Skin of body (tissue), 3 donors: ENCODE measurements at places on chromosomes 3 and 15. TPM values are rescaled to one million over a fixed set of nuclear protein-coding genes. Genes with fewer than 3 reads are reported as not detected.

The CX3CR1 gene
- 1.5 TPM for total RNA-seq

The LXN gene
- 14.1 TPM for total RNA-seq

The C3orf70 gene
- total RNA-seq, result 6.5 TPM

The HAUS2 gene
- total RNA-seq, result 21.0 TPM

The TGM5 gene
- 4.1 TPM for total RNA-seq

The PPP4R2 gene
- 75.8 TPM for total RNA-seq

The SLC27A2 gene
- 0.39 TPM for total RNA-seq

The THOC7 gene
- total RNA-seq, result 34.3 TPM

The LRTM1 gene
- 7.4 TPM for total RNA-seq

The LMAN1L gene
- 0.20 TPM for total RNA-seq

The RBP2 gene
- total RNA-seq, result not detected

The GPR15 gene
- total RNA-seq, result not detected

The GCHFR gene
- total RNA-seq, result 7.4 TPM

The EBLN2 gene
- total RNA-seq, result 11.0 TPM

The ZNF660 gene
- 4.1 TPM for total RNA-seq

The UROC1 gene
- not detected for total RNA-seq

The SLC6A11 gene
- total RNA-seq, result 0.49 TPM

The GABRR3 gene
- not detected for total RNA-seq

- DNase-seq, result no peak
These were observed 136.4 kb upstream of the GOLGA6L4 start for GRCh38 chr15:84099181-84099580.

- no peak for DNase-seq
These were observed 58.2 kb downstream of the IL16 start for GRCh38 chr15:81254916-81255290.

DNA sequence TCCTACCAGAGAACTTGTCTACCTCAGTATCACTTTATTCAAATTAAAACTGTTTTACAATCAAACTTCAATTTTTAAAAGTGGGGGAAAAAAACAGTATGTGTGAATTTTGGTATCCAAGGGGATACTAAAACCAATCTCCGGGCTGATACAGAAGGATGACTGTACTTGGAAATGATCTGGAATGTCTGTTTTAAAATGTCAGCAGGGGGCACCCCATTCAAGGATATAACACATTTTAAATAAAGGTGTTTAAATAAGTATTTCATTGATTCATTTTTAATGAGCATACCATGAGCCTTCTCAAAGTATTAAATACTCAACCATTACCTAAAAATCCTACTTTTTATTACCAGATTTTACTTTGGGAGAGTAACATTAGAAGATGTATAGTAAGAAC, 67.9 kb downstream of the ULK4 start:
- DNase-seq, result peak; percentile 7

DNA sequence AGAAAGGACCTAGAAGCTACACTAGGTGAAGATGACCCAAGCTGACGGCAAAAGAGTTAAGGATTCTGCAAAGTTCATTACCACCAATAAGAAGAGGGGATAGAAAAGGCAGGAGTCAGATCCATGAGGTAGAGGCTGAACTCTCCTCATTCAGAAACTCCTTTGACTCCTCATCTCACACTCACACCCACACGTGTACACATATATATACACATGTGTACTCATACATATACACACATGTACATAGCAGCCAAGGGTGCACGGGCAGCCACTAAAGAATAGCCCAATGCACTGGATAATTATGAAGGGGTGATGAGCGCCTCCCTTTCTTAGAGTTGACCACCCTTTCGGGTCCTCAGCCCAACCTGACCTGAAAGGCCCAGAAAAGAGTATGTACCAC, 476.8 kb downstream of the NTRK3 start:
- DNase-seq, result no peak

DNA sequence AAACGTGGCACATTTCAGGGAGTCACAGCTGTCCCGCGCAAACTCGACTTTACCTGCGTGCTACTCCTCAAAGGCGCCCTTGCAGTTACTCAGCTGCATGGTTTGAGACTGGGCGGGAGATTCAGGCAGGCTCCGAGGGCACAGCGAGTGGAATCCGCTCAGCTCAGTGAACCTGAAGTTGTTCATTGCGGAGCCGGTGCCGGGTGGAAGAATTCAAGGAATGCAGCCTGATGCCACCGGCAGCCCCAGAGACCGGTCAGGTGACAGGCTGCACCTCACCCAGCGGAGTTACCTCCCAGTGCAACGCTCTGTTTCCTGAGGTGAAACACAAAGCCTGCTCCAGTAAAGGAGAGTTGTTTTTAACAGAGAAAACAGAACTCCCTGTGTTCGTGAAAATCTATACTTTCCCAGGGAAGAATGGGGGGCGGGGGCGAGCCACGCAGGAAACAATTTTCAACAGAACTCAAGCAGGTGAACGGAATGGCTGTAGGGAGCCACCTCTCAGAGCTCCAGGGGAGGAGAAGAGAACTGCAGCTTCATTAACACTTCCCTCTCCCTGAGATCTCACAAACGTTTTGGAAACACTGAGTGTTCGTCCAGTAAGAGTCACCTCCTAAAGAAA, 3.8 kb downstream of the VEPH1 start:
- no peak for DNase-seq

- no peak for DNase-seq
These were observed 152.0 kb downstream of the LMLN start for GRCh38 chr3:198112031-198112430.

GRCh38 chr15:95557226-95558046, 773.1 kb upstream of the NR2F2 start:
- no peak for DNase-seq

- peak; percentile 26 for DNase-seq
These were observed 88.6 kb upstream of the COL6A5 start for GRCh38 chr3:130256821-130257340.

DNA sequence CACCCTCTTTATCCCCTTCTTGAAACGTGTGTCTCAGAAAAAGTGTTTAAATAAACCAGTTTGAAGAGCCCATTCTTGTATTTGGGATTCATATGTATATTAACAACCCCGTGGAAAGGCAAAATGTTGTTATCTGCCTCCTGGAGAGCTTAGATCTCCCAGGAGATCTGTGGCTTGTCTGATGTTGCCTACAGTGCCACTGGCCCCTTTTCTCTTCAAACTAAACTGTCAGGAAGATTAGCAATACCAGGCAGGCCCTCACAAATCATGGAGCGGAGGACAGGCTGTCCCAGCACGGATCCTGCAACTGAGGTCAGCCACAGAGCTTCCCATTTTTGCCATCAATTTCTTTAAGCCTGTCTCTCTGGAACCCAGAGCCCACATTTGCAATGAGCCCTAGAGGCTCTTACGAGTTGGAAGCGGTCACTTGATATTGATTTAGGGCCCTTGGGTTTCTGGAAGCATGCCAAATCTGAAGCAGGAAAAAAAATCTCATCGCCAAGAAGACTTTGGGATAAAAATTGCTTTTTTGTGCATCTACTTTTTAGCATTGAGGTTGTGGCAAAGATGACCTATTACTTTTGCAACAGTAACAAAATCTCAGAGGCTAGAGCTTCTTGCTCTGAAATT, 234.1 kb downstream of the OPA1 start:
- no peak for DNase-seq

GRCh38 chr15:69154078-69154477, 6.4 kb upstream of the GLCE start:
- no peak for DNase-seq

GRCh38 chr3:157469561-157470294, 33.1 kb downstream of the PTX3 start:
- no peak for DNase-seq

DNA sequence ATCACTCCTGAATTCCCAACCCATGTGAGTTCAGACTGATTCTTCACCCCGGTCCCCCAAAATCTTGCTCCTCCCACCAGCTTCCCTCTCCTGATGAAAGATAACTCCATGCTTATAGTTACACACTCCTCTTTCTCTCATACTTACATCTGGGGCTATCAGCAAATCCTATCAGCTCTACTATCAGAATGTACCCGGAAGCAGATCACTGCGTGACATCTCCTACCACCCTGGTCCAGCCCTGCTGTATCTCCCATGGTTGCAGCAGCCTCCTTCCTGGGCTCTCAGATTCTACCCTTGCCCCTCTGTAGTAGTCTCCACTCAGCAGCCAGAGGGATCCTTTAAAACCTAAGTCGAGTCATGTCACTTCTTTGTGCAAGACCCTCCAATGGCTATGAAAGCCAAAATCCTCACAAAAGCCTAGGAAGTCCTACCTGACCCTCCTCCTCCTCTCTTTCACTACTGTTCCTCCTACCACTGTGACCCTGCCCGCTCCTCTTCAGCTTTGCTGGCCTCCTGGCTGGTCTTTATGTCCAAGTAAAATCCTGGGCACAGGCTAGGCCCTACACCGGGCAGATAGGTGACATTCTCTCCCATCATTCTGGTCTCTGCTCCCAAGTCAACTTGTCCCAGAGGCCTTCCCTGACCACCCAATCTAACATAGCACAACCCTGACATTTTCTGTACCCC, 16.2 kb downstream of the XIRP1 start:
- DNase-seq, result no peak

GRCh38 chr3:138078096-138078495, 37.3 kb downstream of the DZIP1L start:
- DNase-seq, result no peak

DNA sequence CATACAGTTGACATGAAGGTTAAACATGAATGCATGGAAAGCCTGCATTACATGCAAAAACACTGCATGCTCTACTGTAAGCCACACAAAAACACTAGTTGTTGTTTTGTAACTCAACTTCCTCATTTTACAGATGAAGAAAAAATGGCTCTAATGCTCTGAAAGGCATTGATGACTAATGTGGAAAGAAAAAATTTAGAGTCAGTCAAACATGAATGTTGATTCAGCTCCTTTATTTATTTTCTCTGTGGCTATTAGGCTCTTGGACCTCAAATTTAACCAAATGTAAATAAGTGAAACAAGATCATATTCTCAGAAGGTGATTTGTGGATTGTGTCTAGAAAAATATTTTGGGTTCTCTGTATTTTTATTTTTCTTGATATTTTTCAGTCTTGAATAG, 336.7 kb upstream of the ZNF717 start:
- DNase-seq, result no peak

DNA sequence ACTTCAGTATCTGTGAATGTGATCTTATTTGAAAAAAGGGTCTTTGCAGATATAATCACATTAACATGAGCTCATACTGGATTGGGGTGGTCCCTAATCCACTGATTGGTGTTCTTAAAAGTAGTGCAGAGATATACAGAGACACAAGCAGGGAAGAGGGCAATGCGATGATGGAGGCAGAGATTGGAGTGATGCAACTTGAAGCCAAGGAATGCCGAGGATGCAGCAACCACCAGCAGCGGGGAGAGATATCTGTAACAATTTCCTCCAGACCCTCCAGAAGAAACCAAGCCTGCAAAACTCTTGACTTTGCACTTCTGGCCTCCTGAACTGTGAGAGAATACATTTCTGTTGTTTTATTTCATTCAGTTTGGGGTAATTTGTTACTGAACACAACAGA, 171.0 kb upstream of the MBNL1 start:
- DNase-seq, result no peak

GRCh38 chr3:164230385-164231094, 847.8 kb downstream of the SI start:
- DNase-seq, result no peak

- DNase-seq, result no peak
These were observed 77.1 kb upstream of the CACNA2D3 start for GRCh38 chr3:54045061-54045815.

- no peak for DNase-seq
These were observed 395.7 kb upstream of the RARB start for GRCh38 chr3:25032344-25032743.

GRCh38 chr3:36648241-36649034, 115.9 kb downstream of the DCLK3 start:
- peak; percentile 21 for DNase-seq

- no peak for DNase-seq
These were observed 6.3 kb upstream of the HCN4 start for GRCh38 chr15:73375012-73375411.

- DNase-seq, result no peak
These were observed 315.1 kb upstream of the TLE3 start for GRCh38 chr15:70412794-70413193.

- DNase-seq, result no peak
These were observed 179.4 kb downstream of the GBE1 start for GRCh38 chr3:81581966-81582599.

GRCh38 chr3:31541089-31541488, 8.4 kb downstream of the STT3B start:
- DNase-seq, result no peak

- peak; percentile 50 for DNase-seq
These were observed 68.9 kb downstream of the DUT start for GRCh38 chr15:48400086-48400485.

DNA sequence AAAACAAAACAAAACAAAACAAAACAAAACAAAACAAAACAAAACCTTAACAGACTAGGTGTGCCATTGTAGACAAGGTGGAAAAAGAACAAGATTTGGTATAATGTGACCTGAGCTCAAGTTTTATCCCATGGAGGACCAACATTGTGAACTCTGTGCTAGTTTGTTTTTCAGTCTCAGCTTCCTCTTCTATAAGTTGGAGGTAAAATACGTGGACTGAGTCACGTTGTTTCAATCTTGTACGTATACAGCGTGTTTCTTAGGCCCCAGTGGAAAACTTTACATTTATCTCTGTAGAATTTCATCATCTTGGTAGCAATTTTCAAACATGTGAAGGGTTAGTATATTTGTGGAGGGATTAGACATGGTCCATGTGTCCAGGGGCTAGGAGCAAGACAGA, 261.6 kb downstream of the CD47 start:
- DNase-seq, result no peak

- DNase-seq, result no peak
These were observed 34.4 kb downstream of the SUCLG2 start for GRCh38 chr3:67619991-67620390.
